ENCODE measurements at places on chromosomes 2 and 18. TPM values are rescaled to one million over a fixed set of nuclear protein-coding genes. Genes with fewer than 3 reads are reported as not detected.

Gene SLC14A1
- not detected for total RNA-seq

Gene ZNF24
- 27.9 TPM for total RNA-seq

Gene DCDC2C
- 0.13 TPM for total RNA-seq

Gene MCEE
- total RNA-seq = 9.8 TPM

Gene NT5DC4
- not detected for total RNA-seq

Gene PID1
- 0.25 TPM for total RNA-seq
